ENCODE measurements at places on chromosomes 6 and 20.

DNA sequence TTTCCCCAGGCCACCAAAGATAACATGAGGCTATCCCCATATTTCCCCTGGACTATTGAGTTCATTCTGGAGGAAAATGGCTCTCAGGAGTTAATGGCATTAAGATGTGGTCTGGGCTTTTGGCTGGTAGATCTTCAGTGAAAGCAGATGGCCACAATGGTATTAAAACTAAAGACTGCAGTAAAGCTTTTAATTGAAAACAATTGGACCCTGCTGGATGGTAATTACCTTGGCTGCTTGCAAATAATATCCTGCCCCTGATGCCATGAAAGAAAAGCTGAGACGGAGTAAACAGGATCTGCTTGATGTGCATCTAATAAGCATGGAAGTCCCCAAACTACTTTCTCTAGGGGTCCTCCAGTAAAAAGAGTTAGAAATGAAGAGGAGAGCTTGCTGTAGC is 255.8 kb downstream of the QKI start:
- DNase-seq, result no peak

DNA sequence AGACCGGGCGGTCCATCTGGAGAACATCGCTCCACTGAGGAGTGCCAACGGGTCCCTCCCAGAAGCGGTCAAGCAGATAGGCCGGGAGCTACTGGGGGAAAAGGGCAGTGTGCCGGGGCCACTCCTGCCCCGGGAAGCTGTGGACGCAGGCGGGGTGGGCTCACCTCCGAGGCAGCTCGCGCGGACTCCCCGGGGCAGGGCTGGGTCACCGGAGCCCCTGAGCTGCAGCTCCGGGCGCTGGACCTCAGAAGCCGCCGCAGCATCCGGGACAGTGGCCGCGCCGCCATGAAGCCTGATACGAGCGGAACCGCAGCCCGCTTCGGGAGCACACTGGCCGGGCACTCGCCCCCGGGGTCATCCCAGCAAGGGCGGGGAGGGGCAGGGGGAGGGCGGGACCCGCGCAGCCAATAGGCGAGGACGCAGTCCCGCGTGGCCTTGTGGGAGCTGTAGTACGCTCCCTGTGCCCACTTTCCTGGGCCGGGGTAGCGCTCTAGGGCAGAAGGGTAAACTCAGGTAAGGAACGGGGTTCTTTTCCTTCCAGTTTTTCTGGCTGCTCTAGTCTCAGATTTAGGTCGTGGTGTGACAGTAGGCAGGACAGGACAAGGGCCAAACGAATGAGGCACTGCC is at the start of gene MOCS1:
TSS of gene MOCS1 (minus strand) at position 332 of the 627 bp plus-strand sequence. CDS start at position 287, 45 bp downstream.
- peak; percentile 85 for DNase-seq

DNA sequence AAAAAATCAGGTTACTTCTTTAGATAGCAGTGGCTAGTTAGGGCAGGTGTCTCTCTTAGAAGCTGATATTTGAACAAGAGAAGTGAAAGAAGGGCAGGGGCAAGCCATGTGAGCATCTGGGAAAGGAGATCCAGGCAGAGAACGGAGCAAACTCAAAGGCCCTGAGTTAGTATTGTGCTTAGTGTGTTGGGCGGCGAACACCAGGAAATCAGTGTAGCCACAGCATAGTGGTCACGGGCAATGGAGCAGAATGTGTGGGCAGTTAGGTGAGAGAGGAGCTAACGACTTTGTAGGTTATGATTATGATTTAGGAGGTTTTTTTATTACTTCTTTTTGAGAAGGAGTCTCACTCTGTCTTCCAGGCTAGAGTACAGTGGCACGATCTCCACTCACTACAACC is 229.3 kb downstream of the TMEM242 start:
- DNase-seq, result no peak

- DNase-seq, result no peak
Observed at GRCh38 chr6:135627092-135627715, 129.7 kb upstream of the AHI1 start.

DNA sequence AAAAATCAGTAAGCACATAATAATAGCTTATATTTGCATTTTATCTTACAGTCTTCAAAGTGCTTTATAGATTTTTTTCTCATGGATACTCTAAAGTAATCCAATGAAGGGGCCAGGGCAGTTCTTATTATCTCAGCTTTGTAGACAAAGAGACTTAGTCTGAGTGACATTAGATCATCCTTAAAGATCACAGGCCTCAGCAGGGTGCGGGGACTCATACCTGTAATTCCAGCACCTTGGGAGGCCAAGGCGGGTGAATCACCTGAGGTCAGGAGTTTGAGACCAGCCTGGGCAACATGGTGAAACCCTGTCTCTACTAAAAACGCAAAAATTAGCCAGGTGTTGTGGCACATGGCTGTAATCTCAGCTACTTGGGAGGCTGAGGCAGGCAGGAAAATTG is 14.5 kb downstream of the FERMT1 start:
- DNase-seq, result no peak

- no peak for DNase-seq
Observed at GRCh38 chr6:45884336-45884735, 131.3 kb downstream of the CLIC5 start.

Measured in substantia nigra (tissue), 51 donors.